Caco-2 (cell line): ENCODE measurements at places on chromosomes 2 and 18. TPM values are rescaled to one million over a fixed set of nuclear protein-coding genes. Genes with fewer than 3 reads are reported as not detected.

- H3K4me3 ChIP-seq, result no peak overlapping the region
- DNase-seq, result no peak
- no peaks in the 10 kb centered on the region for H3K27me3 ChIP-seq
- peaks cover 73% of the 10 kb centered on the region for H3K4me1 ChIP-seq
- H3K36me3 ChIP-seq, result no peaks in the 10 kb centered on the region; the same call in 1 of the 2 replicates
These were observed 131.2 kb downstream of the THADA start for GRCh38 chr2:43464590-43464989.

GRCh38 chr2:15189216-15189615, 371.9 kb downstream of the NBAS start:
- no peak overlapping the region for H3K27ac ChIP-seq
- no peaks in the 10 kb centered on the region for H3K4me1 ChIP-seq
- no peaks in the 10 kb centered on the region for H3K36me3 ChIP-seq
- no peaks in the 10 kb centered on the region for H3K27me3 ChIP-seq

DNA sequence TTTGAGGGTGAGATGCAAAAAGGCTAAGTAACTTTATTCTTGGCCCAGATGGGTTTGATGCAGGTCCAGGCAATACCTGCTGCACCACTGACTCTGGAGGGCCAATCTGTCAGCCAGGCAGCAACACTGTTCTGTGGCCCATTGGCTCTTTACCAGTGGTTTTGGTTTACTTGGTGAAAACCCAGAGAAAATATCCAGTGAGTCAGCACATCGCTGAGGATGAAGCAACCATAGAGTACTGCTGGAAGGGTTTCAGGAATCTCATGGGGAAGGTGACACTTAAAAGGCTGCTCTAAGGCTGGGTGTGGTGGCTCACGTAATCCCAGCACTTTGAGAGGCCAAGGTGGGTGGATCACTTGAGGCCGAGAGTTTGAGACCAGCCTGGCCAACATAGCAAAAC, 192.5 kb upstream of the FAM98A start:
- no peaks in the 10 kb centered on the region for H3K4me1 ChIP-seq
- H3K36me3 ChIP-seq, result no peaks in the 10 kb centered on the region
- DNase-seq, result no peak
- no peak overlapping the region for H3K4me3 ChIP-seq
- H3K27ac ChIP-seq, result no peak overlapping the region

- H3K4me3 ChIP-seq, result no peak overlapping the region
- no peak overlapping the region for H3K27ac ChIP-seq
- H3K27me3 ChIP-seq, result no peaks in the 10 kb centered on the region
- no peak for DNase-seq
- H3K36me3 ChIP-seq, result no peaks in the 10 kb centered on the region
- no peaks in the 10 kb centered on the region for H3K4me1 ChIP-seq
These were observed 5.2 kb downstream of the FHOD3 start for GRCh38 chr18:36302676-36303075.

GRCh38 chr2:230924470-230925341, at the start of gene GPR55:
Gene GPR55, minus strand, starts transcription at chr2:230925242. Its CDS starts 14,280 bp downstream, at chr2:230910962.
- DNase-seq, result no peak
- H3K4me1 ChIP-seq, result no peaks in the 10 kb centered on the region
- no peak within 1 kb of the TSS for H3K27ac ChIP-seq
- no peaks in the 10 kb centered on the region for H3K36me3 ChIP-seq
- H3K4me3 ChIP-seq, result no peak within 1 kb of the TSS
- no peaks in the 10 kb centered on the region for H3K27me3 ChIP-seq

GRCh38 chr18:59961070-59961469, 61.3 kb downstream of the PMAIP1 start:
- no peaks in the 10 kb centered on the region for H3K27me3 ChIP-seq
- DNase-seq, result no peak
- no peak overlapping the region for H3K4me3 ChIP-seq

- no peaks in the 10 kb centered on the region for H3K27me3 ChIP-seq
- no peaks in the 10 kb centered on the region for H3K36me3 ChIP-seq
- no peak for DNase-seq
- no peaks in the 10 kb centered on the region for H3K4me1 ChIP-seq
- no peak overlapping the region for H3K27ac ChIP-seq
These were observed 181.3 kb upstream of the UBE2E3 start for GRCh38 chr2:180799141-180799540.

GRCh38 chr2:85734942-85735608, 18.7 kb upstream of the ATOH8 start:
- no peak for DNase-seq
- H3K36me3 ChIP-seq, result no peaks in the 10 kb centered on the region
- H3K4me1 ChIP-seq, result no peaks in the 10 kb centered on the region

DNA sequence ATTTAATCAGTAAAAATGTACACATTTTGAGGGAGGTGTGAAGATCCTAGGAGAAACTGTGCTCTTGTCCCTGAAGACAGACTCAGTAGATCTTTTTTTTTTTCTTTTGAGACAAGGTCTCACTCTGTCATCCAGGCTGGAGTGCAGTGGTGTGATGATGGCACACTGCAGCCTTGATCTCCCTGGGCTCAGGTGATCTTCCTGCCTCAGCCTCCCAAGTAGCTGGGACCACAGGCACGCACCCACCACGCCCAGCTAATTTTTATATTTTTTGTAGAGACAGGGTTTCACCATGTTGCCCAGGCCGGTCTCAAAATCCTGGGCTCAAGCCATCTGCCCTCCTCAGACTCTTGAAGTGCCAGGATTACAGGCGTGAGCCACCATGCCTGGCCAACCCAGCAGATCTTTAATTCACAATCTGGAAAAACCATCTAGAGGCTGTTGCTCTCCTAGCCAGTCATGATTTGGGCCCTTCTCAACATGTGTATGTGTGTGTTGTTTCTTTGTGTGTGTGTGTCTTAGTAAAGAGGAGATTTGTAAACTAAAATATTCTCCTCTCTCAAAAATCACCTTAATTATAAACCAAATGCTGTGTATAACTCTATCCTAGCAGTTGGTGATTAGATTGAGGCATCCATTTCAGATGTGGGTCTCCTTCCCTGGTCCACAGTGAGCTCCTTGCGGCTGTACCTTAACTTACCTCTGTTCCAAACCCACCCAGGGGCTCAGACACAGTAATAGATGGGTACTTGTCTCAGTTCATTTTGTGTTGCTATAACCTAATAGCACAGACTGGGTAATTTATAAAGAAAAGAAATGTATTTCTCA, 3.9 kb upstream of the MYCN start:
- no peaks in the 10 kb centered on the region for H3K27me3 ChIP-seq
- DNase-seq, result no peak
- no peak overlapping the region for H3K4me3 ChIP-seq

The LHCGR gene
- not detected in 2 replicates for total RNA-seq

The CPS1 gene
- 0.84 and 1.2 TPM in 2 replicates for total RNA-seq
